ENCODE measurements at places on chromosomes 5 and 9. TPM values are rescaled to one million over a fixed set of nuclear protein-coding genes. Genes with fewer than 3 reads are reported as not detected.

CBY3 gene
- 1.1 TPM for total RNA-seq

FCN2 gene
- total RNA-seq = not detected

SLC2A8 gene
- total RNA-seq = 1.0 TPM

GNA14 gene
- total RNA-seq = not detected

All from activated naive CD8-positive, alpha-beta T cell treated with anti-CD3 and anti-CD28 coated beads for 36 hours (primary cell).